Lower leg skin (tissue), 4 donors: ENCODE measurements at places on chromosomes 4 and X.

GRCh38 chr4:156495091-156495490 is 476.5 kb downstream of the PDGFC start:
- no peak for DNase-seq

DNA sequence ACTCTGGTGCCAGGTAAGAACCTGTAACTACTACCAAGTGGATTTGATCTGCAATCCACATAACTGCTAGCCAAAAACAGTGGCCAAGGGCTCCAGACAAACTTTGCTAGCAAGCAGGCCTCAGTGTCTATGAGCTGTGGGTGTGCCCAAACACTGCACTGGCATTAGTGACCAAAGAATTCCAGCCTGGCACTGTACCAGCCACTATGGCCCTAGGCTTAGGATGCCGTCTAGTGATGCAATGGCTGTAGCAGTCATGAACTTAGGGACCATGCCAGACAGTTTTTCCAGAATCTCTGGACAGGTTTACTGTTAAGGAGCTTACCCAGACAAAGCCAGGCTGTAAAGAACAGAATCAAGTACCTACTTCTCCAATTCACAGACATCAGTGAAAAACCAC is 33.7 kb upstream of the PRR27 start:
- DNase-seq = no peak

DNA sequence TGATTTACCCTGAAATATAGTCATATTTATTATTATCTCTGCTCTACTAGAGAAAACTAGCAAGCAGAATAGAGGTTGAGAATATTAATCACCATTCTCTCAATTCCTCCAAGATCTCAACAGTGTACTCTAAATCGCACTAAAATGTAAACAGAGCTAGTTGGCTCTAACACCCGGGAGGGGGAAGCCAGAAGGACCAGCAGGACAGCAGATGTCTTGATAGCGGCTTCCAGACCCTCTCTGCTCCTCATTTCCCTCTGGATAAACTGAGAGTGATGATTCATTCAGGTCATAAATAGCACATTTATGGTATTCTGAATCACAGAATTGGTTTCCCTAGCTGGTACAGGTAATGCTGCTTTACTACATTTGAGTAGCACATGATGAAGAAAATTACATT is 82.5 kb downstream of the TBC1D9 start:
- no peak for DNase-seq

DNA sequence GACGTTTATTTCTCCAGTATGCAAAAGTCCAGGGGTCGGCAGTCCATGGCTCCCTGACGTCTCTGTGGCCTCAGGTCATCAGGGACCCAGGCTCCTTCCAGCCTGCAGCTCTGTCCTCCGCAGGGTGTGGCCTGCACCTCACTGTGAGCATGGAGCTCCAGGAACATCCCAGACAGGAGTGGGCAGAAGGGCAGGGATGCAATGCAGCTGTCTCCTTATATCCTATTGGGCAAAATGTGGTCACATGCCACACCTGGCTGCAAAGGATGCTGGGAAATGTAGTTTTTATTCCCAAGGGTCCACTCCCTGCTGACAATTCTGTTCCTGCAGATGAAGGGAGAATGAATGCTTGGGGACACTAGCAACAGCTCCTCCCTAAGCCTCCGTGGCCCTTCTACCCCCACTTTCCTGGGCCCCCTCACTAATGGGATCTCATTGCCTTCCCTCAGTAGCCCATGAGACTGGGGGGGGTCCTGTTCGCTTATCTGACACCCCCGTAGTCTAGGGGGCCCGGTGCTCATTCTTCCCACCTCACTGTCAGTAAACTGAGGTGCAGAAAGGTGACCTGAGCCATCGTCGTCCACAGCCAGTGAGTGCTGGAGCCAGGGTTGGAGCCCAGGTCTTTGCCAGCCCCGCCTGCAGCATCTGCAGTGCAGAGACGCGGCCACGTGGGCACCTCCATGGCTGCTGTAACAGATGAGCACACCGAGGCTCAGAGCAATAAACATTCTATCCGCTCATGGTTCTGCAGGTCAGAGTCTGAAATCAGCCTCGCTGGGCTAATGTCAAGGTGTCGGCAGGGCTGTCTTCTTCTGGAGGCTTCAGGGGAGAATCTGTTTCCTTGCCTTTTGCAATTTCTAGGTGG is 5.9 kb upstream of the GRPEL1 start:
- DNase-seq = peak; percentile 81

GRCh38 chrX:127877318-127877717 is 174.9 kb downstream of the ACTRT1 start:
- no peak for DNase-seq
